ENCODE measurements at places on chromosomes 2 and 18.

DNA sequence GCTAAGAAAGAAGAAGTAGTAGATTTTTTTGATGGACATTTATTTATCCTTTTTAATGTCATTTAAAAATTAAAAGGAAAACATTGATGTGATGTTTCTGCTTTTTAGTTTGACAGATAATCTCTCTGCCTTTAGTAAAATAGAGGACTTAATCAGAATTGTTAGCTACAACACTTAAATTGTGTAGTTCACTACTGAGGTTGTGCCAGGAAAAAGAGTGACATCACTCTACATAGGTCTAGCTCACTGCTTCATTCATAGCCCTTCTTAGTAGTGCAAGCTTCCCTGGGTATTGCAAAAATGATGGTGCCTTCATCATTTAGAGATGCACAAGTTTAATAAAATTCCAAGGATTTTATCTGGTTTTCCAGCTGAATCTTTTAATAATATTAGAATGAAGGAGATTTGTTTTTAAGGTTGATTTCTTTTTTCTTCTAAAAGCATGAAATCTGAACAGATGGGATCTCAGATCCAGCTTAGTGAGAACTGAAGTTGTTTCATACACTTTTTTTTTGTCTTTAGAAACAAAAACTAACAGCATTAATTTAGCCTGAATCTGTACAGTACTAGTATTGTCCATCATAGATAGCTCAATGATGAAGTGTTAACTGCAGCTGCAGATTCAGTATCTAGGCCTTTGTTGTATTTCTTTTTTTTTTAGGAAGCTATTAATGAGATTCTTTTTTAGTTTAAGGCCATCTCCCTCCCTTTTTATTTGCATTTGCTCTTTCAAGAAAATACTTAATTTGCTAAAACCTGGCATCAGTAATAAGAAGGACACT is 20.6 kb upstream of the TMEFF2 start:
- DNase-seq, result no peak

DNA sequence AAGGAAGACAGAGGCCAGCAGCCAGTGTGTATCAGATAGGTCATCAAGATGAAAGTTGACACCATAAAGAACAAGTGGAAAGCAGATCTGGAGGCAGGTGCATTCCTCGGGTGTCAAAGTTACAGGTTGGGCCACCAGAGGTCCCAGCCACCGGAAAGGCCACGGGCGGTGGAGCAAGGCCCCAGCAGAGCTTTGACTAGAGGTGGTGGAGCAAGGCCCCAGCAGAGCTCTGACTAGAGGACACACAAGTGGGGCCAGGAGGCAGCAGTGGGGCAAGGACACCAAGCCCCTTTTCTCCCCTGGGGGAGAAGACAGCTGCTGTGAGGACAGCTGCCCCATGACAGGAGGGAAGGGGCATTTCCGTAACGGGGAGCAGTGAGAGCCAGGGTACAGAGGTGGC is 115.1 kb downstream of the GYPC start:
- no peak for DNase-seq

- DNase-seq, result no peak
Measured at GRCh38 chr2:241268716-241269445, 46.6 kb downstream of the HDLBP start.

- DNase-seq, result no peak
Measured at GRCh38 chr2:84429328-84429727, 29.8 kb downstream of the SUCLG1 start.

DNA sequence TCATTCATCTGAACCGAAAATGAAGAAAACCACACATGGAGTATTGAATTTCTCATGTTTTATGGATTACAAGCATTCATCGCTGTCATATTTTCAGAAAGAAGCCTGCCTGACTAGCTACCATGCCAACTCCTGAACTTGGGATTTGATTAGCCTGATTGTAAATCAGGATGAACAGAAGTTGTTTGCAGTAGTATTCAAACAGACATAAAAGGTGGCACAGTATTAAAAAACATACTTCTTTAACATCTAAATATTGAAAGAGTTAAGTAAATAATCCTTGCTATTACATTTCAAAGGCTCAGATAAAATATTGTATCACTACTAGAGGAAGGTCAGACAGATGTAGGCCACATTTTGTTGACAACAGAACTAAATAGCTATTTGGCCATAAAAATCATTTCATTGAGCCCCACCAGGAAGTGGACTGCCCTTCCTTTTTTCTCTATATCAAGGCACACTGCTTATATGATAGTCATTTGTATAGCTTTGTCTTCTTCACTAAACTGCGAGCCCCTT is 21.6 kb downstream of the SLC38A11 start:
- DNase-seq, result no peak

- peak; percentile 20 for DNase-seq
Measured at GRCh38 chr2:6793371-6793770, 72.3 kb downstream of the CMPK2 start.

DNA sequence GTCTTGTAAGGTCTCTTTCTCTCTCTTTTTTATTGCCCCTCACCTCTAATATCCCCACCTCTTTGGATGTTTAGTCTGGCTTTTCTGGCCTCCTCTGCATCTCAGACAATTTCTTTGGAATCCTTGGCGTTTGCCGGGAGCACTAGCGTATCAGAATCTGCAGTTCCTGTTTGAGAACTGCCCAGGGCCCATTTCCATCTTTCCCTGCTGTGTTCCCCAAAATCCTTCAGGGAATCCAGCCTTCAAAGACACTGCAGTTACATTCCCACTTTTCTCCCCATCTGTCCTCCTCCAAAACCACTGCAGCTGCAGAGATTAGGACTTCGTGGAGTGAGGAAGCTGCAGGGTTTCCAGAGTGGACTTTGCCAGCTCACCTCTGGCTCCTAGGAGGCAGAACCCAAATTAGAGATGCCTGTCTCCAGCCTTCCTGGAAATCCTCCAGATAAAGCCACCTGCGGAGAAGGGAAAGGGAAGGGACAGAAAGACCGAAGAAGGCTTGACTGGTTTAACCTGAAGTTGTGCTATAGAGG is 2.7 kb downstream of the VSNL1 start:
- peak; percentile 14 for DNase-seq

GRCh38 chr18:78788161-78788560 is 191.5 kb upstream of the SALL3 start:
- no peak for DNase-seq

- no peak for DNase-seq
Measured at GRCh38 chr18:75140296-75140695, 68.6 kb downstream of the PTGR3 start.

GRCh38 chr2:75456111-75456510 is 104.6 kb downstream of the EVA1A start:
- no peak for DNase-seq

GRCh38 chr2:11899264-11899818 is 152.9 kb downstream of the LPIN1 start:
- peak; percentile 80 for DNase-seq

- DNase-seq, result no peak
Measured at GRCh38 chr2:170530284-170530745, 184.8 kb upstream of the SP5 start.

- DNase-seq, result no peak
Measured at GRCh38 chr18:46718501-46719341, 38.1 kb downstream of the ST8SIA5 start.

DNA sequence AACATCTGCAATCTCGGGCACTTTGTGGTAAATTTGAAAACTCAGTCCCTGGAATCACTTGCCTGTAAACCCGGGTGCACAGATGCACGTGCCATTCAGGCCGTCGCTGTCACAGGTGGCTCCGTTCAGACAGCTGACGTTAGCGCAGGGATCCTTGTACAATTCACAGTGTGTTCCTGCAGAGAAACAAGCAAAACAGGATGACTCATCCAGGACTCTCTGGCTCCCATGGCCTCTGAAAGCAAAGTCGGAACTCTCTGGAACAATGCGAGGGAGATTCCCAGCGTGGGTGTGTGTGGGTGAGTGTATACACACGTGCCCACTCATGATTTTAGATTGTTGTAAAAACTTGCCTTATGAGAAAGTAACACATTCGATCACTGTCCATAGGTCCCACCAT is 136.1 kb upstream of the PID1 start:
- DNase-seq, result peak; percentile 98

DNA sequence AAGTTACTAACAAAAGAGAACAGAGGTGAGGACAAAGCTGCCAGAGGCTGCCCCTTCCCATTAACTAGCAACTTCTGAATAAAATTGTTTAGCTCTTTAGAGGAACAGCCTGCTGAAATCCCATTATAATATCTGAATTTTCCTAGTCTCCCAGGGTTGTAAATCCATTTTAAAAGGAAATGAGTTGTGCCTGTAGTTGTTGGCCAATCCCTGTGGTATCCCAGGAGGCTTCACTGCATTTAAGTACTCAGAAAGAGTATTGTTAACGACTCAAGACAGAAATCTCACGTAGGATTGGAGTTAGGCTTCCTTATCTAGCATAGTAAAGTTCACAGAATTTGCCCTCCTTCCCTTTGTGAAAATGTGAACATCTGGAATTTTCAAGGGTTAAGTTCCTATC is 8.9 kb downstream of the LAPTM4A start:
- DNase-seq, result no peak

DNA sequence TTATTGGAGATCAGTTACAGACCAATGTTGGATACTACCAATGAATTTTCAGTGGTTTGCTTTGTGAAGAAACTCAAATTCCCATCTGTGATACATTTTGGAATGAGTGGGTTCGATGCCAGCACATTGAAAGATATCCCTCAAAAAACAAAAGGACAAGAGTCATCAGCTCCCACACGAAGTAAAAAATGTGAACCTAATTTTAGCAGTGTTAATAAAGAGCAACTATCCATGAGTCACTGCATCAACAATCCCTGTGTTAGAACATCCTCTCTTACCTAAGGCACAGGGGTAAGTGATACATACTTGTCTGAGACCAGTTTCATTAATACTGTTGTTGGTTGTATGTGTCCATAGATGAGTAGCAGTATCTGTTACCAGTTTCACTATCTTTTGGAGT is 551.8 kb upstream of the SOX11 start:
- peak; percentile 55 for DNase-seq

DNA sequence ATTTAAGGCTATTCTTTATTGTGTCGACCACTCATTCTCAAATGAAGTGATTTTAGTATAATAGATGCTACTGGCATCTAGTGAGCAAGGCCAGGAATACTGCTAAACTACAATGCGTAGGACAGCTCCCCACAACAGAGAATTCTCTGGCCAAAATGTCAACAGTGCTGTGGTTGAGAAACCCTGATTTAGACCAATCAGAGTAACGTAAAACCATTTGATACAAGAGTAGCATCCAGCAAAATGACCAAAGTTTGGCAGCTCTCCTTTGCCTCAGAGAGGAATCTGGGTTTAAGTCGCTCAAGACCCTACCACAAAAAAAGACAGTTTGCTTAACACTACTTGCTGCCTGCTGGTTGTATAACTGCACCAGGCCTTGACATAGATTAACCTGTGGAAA is 37.0 kb upstream of the TTN start:
- DNase-seq, result no peak

DNA sequence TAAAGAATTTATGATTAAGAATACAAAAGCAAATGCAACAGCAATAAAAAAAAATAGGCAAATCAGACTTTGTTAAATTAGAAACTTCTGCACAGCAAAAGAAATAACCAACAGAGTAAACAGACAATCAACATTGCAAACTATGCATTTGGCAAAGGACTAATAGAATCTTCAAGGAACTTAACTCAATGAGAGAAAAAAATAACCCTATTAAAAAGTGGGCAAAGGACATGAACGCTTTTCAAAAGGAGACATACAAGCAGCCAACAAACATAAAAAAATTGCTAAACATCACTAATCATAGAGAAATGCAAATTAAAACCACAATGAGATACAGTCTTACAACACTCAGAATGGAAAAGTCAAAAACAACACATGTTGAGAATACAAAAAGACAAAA is 166.0 kb upstream of the DSEL start:
- DNase-seq, result no peak

DNA sequence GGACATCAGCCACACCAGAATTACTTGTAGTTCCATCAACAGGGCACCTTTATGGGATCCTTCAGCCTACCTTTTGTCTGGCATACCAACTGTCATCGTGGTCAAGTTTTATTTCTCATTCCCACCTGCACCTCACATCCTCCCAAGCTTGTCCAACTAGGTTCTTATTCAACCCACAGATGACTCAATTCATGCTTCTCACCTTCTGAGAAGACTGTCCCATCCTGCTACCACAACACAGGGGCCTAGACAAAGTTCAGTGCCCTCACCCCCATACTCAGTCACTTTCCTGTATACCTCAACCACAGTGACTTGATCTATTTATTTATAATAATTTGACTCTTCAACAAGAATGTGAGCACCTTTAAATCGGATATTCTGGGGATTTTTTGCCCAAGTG is 114.4 kb upstream of the ACVR1C start:
- no peak for DNase-seq

GRCh38 chr2:96423291-96423690 is 81.9 kb downstream of the NEURL3 start:
- DNase-seq, result peak; percentile 49

GRCh38 chr18:21359746-21360145 is 117.7 kb downstream of the GREB1L start:
- DNase-seq, result no peak

DNA sequence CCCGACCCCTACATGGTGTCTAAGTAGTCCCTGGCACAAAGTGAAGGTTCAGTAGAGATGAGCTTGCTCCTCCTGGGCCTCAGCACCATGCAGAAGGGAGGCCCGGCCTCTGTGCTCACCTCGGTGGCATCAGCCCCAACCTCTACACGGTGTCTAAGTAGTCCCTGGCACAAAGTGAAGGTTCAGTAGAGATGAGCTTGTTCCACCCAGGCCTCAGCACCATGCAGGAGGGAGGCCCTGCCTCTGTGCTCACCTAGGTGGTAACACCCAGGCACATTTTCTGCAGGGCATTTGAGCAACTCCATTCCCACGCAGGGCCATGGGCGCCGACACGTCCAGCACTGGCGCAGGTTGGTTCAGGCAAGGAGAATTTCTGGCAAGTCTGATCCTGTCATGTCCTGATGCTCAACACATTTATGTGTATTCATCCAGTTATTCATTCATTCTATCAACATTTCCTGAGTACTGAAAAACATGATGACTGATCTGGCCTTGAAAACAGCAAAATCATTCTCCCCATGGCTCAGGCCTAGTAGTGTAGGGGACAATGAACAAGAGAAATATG is 408.2 kb upstream of the MYT1L start:
- peak; percentile 97 for DNase-seq

DNA sequence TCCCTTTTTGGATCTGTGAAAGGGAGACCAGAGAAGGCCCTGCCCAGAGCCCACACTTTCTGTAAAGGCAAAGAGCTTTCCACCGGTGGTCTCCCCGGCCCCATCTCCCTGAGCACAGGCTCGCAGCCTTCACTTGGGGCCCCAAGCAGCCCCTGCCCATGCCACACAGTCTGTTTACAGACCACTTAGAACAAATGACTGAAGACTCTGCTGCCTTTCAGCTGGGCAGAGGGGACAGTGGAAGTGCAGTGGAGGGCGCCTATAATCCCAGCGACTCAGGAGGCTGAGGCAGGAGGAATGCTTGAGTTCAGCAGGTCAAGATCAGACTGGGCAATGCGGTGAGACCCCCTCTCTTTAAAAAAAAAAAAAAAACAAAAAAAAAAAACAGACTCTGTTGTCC is 28.9 kb downstream of the SERTAD2 start:
- no peak for DNase-seq

GRCh38 chr2:47129191-47129706 is 25.9 kb downstream of the STPG4 start:
- DNase-seq, result no peak

- DNase-seq, result no peak
Measured at GRCh38 chr2:16615246-16615645, 50.4 kb downstream of the CYRIA start.

All from foreskin keratinocyte (primary cell).